ENCODE measurements at places on chromosomes 16 and 17.

DNA sequence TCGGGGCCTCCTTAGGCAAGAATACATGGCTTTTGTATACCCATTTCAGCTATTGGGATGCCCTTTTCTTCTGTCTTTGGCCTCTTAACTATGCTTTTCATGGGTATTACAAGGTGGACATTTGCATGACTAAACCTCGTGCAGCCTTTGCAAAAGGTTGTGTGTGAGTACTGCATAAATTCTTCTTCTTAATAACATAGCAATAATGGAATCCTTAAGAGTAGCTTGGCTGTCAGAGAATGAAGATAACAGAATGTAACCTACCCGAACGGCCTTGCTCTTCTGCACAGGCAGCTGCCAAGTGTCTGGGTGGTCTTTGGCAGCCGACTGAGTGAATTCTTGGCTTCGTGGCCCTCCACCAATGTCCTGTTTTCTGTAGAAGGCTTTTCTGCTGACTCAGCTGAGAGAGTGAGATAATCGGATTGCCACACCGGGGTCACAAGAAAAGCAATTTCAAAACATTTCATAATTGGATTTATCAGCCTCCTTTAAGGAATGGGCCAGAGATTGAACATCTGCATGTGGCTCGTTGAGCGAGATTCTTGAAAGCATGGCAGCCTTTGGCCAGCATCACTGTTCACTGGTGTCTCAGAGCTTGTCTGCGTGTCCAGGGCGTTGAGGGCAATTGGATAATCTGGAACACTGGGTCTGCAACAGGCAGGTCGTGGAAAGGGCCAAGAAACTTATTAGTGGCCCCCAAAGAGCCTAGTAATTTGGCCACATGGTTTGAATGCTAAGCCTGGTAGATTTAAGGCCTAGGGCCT lies 13.4 kb downstream of the IRF8 start:
- DNase-seq = no peak

DNA sequence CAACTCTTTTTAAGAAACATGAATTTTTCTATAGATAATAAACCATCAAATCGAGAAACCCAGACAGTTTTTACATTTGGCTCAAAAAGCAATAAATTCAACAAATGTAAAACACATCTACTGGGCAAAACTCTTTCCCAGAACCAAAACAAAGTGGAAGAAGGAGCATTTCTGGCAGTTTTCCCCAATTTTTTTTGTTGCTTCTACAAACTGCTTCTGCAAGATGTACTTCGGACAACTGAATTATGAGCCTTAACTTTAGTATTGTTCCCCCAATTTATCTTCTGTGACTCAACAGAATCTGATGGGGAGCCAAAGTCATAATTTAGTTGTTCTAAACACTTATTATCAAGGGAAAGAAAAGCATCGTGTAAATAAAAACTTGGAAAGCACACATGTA lies 1047.2 kb downstream of the CDH11 start:
- DNase-seq = no peak

GRCh38 chr16:79697562-79698112 lies 97.1 kb upstream of the MAF start:
- no peak for DNase-seq

- no peak for DNase-seq
Measured at GRCh38 chr16:56286809-56287208, 95.5 kb downstream of the GNAO1 start.

DNA sequence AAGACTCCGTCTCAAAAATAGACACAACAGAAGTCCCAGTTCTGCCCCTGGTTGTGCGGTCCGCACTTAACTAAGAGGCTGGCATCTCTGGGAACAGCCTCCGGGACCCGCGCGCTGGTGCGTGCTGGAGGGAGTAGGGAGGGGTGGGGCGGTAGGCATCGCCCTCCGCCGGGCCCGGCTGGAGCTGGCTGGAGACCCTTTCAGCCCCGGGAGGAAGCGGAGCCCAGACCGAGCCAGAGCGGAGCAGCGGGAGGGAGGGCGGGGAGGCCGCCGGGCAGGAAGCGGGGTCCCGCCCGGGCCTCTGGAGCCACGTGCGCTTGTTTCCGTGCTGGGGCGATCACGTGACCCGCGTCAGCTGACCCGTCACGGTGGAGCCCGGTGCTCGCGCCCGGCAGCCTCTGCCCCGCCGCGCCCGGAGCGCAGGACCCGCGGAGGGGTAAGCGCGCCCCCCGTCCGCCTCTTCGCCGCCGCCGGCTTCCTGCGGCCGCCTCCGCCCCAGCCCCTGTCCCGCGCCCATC lies at the start of gene WDR81:
WDR81 (plus strand) TSS at position 354 of the 518 bp plus-strand sequence. CDS start 256 bp downstream, outside the sequence.
- DNase-seq = peak; percentile 90

GRCh38 chr17:6070913-6071511 lies 833 bp downstream of the WSCD1 start:
- DNase-seq = no peak

DNA sequence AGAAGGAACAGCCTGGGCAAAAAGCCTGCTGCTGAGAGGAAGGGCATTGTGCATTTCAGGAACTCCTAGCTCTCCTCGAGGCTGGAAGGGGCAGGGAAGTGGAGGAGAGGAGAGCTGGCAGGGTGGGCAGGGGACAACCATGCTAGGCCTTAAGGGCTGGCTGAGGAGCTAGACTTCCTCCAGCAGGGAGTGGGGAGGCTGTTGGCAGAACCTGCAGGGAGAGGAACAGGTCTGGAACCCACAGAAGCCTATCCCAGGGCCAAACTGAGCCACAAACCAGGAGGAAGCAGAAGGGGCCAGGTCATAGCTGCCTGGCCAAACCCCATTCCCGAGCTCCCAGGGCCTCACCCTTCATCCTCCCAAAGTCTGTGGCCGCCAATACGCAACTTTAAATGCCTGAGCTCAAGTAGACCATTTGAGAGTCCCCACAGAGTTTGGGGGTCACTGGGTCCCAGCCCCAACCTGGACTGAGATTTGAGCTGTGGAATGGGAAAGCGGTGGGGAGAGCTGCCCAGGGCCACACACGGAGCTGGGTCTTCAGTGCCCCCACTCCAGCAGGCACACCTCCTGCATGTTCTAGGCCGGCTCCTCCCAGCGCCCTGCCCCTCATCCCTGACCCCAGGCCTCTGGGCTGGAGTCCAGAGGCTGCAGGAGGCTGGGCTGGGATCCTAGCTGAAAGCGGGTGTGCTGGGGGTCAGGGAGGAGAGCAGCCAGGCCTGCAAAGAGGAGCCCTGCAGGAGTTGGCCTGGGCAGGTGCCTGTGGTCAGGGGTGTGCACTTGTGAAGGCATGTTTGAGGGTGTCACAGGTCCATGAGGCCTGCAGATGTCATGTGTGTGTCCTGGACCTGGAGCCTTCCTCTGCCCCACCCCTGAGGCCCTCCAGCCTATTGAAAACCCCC lies 4.5 kb downstream of the CDH5 start:
- DNase-seq = no peak

DNA sequence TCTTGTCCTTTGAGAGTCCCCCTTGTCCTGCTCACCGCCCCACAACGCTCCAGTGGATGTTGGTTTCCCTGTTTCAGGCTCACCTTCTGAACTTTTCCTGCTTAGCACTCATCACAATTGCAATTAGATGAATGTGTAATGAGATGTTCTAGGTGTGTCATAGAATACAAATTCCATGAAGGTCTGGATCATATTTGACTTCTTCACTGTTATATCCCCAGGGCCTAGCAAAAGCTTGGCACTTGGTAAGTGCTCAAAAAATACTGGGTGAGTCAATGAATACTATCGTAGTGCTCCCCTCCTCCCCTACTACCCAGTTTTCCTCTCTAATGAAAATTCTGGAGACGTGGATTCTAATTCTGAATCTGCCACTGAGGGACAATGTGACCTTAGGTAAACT lies 33.1 kb downstream of the DNAH3 start:
- no peak for DNase-seq

DNA sequence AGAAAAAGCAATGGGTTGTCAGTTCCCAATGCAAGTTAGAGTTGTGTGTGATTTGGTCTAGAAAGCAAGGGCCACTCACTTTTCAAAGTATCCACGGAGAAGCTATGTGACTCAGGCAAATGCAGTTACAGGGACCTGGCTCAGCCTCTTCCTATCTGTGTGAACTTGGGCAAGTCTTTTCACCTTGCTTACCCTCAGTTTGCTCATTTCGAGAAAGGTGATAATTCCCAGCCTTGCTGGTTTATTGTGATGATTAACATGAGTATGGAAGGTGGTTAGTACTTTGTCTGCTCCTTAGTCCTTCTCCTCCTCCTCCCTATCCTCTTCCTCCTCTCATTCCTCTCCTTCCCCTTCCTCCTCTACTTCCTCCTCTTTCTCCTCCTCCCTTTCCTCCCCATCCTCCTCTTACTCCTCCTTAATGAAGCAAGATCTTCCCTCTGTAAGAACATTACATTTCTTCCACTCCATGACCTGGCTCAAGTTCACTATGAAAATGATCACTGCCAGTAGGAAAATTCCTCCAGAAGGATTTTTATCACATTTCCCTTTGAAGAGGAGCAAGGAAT lies 204.0 kb downstream of the GRIN2A start:
- DNase-seq = peak; percentile 2

- no peak for DNase-seq
Measured at GRCh38 chr16:29963021-29963743, 1.3 kb downstream of the TMEM219 start.

DNA sequence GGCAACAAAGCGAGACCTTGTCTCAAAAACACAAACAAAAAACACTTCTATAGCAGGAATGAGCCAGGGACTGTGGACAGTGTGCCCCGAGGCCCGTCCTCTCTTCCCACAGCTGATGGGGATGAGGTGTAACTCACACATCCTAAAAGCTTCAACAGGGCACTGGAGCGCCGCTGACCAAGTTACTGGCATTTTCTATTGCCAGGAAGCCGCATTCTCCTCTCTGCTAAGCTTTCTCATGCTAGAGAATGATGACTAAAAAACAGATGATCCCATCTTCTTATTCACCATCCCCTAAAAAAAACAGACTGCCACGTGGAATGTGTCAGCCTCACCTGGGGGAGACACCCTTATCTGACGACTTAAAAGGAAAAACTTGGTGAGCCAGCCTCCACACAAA lies 16.3 kb downstream of the CARHSP1 start:
- DNase-seq = no peak

GRCh38 chr16:71846431-71846830 lies 655 bp downstream of the ATXN1L start:
- DNase-seq = peak; percentile 21

DNA sequence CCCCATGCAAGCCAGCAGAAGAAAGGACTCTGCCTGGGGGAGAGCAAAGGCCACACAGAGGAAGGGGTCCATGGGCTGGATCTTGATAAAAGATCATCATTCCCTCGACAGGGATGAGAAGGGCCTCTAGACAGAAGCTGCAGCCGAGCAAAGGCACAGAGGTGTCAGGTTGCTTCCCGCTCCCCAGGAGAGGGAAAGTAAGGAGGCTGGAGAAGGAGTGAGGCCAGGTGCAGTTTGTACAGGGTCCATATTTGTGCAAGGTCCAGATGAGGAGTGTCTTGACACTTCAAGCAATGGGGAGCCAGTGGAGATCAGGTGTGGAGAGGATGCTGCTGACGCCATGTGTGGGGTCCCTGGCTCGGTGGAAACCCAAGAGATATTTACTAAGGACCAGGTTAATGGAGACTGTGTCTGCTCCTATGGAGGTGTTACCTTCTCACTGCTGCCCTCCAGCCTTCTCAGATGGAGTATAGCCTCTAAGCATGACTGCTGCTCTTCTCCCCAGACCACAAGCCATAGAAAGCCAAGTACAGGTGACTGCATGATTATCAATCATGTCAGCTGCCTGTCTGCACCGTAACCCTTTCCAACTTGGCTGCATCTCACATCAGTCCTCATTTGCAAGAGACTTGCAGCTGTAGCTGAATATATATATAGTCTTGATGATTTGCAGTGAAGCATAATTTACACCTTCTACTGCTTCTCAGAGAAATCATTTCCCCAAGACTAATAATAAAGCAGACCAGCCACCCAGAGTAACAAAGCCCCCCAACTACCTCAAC lies 21.1 kb downstream of the GAS7 start:
- no peak for DNase-seq

GRCh38 chr16:88438084-88438870 lies 14.8 kb upstream of the ZFPM1 start:
- no peak for DNase-seq

GRCh38 chr16:79537584-79537983 lies 63.0 kb downstream of the MAF start:
- peak; percentile 3 for DNase-seq

DNA sequence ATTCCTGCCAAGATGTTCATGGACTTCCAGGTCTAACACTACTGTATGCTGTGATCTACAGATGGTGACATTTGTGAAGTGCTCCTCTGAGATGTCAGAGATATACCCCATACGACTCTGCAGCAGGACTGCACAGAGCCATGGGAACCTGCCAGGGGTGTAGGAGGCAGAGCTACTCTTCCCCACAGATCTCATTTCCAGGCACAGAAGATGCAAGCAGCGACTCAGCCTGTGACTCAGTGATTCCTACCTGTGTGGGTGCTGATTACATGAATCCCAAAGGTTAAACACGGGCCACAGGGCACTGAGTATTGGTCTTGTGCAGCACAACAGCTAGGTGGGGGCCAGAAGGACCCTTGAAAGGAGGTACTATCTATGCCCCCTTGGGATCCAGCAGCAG lies 137.0 kb upstream of the SOX9 start:
- DNase-seq = no peak

DNA sequence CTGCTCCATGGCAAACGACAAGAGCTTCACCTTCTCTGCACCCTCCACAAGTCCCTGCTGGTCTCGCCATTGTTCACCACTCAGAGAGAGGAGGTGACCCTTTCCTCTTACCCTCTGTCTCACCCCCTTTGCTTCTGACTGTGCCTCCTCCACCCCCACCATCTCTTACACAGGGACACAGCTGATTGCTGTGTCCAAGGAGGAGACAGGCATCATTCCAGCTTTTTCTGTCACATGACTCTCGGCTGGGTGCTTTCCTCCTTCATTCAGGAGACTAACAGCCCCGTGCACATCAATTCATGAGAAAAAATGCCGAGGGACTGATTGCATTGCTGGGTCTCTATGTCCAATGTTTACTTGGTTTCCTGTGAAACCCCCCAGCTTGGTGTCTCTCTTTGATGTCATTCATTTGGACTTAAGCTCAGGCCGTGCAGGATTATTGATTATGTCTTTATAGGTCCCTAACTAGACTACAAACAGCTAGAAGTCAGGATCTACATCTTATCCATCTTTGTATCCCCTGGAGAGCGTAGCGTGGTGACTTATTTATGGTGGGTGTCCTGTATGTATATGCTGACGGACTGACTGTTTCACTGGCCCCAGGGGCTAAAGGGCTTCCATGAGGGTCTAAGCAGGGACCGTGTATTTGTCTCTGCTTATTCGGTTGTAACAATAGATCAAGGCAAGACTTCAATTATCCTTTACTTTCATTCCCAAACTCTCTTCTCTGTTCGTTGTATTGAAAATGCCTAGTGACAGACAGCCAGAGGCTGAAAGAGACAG lies 82.2 kb upstream of the CDH13 start:
- no peak for DNase-seq

- peak; percentile 37 for DNase-seq
Measured at GRCh38 chr16:31344712-31345111, 10.3 kb upstream of the ITGAX start.

DNA sequence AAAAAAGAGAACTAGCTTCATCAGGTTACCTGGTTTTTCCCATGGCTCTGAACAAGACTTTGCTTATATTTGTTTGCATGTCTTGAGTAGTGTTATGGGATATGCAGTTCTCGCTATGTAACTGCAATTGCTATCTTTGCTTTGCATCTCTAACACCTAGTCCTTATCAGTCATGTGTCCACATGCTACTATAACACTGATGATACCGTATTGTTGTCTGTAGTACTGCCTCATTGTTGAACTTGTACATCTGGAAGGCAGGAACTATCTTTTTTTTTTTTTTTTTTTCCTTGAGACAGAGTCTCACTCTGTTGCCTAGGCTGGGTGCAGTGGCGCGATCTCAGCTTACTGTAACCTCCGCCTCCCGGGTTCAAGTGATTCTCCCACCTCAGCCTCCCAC lies 2.5 kb downstream of the PSME3 start:
- DNase-seq = no peak

GRCh38 chr16:3674513-3675295 lies 20.2 kb downstream of the DNASE1 start:
- no peak for DNase-seq

All from activated CD4-positive, alpha-beta T cell treated with anti-CD3 and anti-CD28 coated beads, Interleukin-2, Interleukin-6, amounts not matched to agents 100 ng/mL and 50 ng/mL, durations not matched to agents 16 hours and 8 hours (primary cell).